ENCODE measurements at places on chromosomes 13 and 19.

GRCh38 chr19:56905631-56906150, 65.2 kb upstream of the PEG3 start:
- DNase-seq: no peak

DNA sequence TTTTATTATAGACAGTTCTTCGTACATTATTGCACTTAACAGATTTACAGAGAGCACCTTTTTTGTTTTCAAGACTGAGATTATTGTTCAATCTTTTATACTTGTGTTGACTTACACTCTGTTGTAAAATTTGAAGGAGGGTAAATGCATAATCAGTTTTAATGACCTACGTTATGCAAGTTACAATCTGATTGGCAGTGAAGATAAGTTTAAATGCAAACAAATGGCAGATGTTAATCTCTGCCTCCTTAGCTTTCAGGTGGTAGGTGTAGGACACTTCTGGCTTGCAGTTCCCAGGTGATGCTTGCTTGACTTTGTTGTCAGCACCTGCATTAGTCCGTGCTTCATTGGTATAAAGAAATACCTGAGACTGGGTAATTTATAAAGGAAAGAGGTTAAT, 424.9 kb downstream of the FGF9 start:
- no peak for DNase-seq

GRCh38 chr19:37817180-37817981, 38.0 kb upstream of the ZNF573 start:
- DNase-seq: peak; percentile 61

GRCh38 chr19:3248728-3249326, 24.4 kb downstream of the CELF5 start:
- DNase-seq: no peak

DNA sequence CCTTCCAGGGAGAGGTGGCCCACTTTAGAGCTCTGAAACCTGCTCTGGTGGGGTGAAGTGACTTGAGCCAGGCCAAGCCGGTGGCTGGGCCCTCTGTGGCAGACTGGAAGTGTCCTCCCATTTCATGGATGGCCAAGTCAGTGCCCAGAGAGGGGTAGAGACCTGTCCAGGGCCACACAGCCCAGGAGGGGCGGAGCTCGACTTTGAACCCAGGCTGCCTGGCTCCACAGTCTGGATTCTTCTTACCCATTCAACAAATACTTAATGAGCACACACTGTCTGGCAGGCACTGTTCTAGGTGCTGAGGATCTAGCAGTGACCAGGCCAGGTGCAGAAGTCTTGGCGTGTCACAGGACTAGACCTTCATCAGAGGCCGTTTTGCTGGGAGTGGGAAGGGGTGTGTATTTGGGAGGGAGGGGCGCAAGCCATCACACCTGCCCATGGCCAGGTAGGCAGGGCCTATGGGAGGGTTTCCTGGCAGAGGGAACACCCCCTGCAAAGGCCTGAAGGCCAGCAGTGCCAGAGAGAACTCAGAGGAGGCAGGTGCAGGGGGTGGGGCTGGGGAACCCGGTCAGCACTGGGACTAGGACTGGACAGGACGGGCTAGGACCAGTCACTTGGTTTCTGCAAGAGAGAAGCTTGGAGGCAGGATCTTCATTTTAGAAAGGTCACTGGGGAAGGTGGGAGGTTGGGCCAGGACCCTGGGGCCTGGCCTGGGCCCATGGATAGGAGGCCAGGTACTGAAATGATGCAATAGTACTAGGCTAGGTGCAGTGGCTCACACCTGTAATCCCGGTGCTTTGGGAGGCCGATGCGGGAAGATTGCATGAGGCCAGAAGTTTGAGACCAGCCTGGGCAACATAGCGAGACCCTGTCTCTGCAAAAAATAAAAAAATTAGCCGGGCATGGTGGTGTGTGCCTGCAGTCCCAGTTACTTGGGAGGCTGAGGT, 31.8 kb downstream of the DNM2 start:
- no peak for DNase-seq

GRCh38 chr13:102972191-102972590, 94.0 kb downstream of the SLC10A2 start:
- no peak for DNase-seq

- no peak for DNase-seq
Observed at GRCh38 chr13:105008604-105009003, 1526.9 kb downstream of the EFNB2 start.

DNA sequence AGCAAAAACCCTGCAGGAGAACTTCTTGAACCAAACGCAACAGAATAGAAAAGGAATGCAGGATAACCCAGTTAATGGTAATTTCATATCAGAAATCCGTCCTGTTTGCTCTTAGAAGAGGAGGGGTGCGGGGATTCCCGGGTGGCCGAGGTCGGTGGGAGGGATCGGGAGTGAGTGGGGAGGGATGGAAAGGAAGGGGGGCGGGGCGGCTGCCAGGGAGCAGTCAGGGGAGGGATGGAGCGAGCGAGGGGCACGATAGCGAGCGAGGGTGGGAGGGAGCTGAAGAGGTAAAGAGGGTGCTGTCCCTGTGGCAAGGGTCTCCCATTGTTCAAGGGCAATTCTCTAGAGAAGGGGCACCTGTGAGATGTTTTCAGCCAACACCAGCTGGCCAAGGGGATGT, 26.5 kb downstream of the CD177 start:
- no peak for DNase-seq

GRCh38 chr13:48580896-48581295, 48.0 kb upstream of the RCBTB2 start:
- no peak for DNase-seq

DNA sequence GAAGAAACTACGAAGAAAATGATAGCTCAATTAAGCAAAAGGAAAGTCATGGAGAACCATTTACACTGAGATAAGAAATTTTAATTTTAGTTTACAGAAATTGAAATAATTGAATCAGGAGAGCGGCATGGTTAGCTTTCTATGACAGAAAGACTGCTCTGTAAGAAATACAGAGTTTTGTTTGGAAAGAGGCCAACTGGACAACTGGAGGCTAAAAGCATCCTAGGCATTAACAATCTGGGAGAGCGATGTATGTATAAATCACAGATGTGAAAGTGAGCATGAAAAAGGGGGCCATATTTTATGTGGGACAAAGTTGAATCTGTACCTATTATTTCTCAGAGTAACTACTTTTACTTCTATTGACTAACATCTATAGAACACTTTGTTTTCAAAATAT, 1608.8 kb upstream of the PCDH20 start:
- DNase-seq: no peak

DNA sequence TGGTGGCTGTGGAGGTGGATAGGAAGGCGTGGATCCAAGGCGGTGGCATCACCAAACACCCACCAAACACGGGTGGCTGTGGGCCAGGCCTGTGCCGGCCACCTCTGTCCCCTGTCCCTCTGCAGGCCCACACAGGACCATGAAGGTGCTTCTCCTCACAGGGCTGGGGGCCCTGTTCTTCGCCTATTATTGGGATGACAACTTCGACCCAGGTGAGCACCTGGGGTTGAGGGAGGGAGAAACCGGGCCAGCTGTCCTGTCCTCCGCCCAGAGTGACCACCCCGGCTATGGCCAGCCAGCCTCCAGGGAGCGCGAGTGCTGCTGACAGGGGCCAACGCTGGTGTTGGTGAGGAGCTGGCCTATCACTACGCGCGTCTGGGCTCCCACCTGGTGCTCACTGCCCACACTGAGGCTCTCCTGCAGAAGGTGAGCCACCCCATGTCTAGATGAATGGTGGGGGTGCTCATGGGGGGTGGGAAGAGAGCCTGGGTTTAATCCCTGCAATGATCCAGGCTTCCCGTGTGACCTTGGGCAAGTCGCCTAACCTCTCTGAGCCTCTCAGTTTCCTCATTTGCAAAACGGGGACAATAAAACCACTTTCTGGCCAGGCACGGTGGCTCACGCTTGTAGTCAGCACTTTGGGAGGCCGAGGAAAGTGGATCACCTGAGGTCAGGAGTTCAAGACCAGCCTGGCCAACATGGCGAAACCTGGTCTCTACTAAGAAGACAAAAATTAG, 4.0 kb downstream of the HSD11B1L start:
- no peak for DNase-seq

- DNase-seq: peak; percentile 94
Observed at GRCh38 chr19:20999731-21000352, 20.6 kb upstream of the ZNF430 start.

GRCh38 chr13:22286338-22286737, 615.5 kb downstream of the FGF9 start:
- no peak for DNase-seq

GRCh38 chr13:21234526-21234925, 58.1 kb downstream of the MRPL57 start:
- no peak for DNase-seq

DNA sequence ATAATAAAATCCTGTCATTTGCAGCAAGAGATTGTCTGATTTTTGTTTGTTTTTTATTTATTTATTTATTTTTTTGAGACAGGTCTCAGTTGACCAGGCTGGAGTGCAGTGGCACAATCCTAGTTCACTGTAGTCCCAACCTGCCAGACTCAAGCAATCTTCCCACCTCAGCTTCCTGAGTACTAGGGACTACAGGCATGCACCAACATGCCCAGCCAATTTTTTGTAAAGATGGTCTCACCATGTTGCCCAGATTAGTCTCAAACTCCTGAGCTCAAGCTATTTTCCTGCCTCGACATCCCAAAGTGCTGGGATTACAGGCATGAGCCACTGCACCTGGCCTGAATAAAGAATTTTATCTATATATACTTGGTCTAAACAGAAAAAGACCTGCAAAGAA, 17.6 kb downstream of the ZNF233 start:
- no peak for DNase-seq

DNA sequence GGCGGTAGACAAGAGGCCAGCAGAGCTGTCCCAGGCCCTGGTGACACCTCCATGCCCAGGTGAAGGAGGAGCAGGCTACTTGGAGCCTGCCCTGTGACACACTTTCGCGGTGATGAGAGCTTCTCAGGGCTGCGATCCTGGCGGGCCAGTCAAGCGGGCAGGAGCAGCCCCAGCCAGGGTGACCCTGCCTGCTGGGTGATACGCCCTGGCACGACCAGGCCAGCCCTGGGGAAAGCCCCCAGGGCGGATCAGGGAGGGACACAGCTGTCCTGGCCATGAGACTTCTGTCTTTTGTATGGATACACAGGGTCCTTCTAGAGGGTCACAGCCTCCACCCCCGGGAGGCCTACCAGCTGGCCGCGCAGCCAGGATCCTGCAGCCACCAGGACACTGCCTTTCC, 13.1 kb downstream of the DNM2 start:
- DNase-seq: no peak

GRCh38 chr19:347946-348861, 3.6 kb upstream of the MIER2 start:
- no peak for DNase-seq

- peak; percentile 95 for DNase-seq
Observed at GRCh38 chr19:1040476-1041271, 767 bp downstream of the ABCA7 start.

DNA sequence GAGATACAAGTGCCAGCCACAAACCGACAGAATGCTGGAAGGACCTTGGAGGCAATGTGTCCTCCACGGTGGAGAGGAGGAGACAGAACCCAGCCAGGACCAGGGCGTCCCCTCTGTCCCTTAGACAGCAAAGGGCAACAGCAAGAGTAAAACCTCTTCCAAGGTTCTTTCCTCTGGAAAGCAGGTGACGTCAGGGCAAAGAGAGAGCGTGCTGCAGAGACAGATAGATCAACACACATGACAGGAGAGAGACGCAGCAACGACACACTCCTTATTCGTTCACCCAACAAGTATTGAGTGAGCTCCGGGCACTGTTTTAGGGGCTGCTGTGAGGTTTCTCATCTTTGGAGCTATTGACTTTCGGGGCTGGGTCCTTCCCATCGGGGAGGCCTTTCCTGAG, 1.3 kb upstream of the GALP start:
- DNase-seq: no peak

DNA sequence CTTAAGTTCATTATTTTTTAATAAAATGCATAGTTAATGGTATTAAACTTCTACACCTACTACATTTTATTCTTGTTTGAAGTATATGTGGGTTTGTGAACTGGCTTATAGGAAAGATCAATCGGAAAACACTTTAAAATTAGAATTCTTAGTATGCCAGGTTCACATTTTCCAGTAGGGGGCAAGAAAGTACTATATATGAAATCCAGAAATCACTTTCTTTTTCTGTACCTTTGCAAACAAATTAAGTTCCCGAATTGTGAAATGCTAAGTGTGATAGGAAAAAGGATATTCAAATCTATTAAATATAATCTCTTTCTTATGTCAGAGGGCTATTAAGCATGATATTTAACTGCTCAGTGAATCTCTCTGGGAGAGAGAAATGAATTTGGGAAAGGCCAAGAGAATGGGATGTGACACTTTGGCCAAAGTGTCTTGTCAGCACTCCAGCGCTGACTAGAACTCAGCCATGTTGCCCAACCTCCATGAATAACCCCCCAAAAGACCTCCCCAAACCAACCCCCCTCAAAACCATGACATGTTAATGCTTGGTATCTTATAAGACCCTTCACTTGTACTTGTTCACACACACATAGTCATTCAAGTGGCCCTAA, 122.6 kb upstream of the SLC10A2 start:
- DNase-seq: no peak

DNA sequence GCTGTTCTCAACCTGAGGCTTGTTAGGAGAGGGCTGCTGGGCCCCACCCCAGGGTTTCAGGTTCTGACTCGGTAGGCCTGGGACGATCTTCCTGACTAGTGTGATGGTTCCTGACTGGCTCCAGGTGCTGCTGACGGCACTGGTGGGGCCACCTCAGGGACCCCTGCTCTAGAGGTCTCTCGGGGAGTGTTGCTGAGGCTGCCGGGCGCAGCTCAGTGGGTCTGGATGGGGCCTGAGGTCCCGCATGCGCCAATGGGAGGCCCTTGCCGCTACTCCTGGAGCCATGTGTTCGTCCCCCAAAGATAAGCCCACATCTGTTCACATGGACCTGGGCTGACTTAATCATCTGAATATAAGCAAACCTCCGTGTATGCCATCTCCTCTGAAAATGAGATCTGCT, 133.0 kb downstream of the ATP11A start:
- no peak for DNase-seq

DNA sequence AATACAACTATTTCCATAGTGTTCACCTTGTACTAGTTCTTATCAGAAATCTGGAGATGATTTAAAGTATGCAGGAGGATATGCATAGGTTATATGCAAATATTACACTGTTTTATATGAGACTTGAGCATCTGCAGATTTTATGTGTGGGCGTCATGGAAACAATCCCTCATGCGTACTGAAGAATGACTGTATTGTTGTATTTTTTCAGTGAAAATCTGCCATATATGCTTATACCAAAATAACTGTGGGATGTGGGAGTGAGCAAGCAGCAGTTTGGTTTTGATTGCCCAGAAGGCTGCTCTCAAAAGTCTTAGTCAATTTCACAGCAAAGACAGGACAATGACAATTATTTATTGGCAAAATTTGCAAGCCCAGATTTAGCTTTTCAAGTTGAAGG, 238.8 kb upstream of the PCDH20 start:
- DNase-seq: no peak

DNA sequence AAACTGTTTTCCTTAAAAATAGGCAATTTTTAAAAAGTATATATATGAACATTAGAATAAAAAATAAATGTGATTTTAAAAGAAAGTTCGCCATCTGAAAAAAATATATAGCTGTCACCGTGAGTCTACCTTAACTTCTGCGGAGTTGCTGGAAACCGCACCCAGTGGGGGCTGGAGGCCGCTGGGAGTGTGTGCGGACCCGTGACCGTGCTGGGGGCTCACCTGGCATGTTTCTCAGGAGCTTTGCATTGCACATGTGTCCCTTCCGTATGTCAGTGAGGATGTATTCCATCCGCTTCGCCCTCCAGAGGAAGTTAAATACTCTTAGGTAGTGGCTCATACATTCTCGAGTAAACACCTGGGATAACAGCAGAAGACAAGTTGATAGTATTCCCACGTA, 71.7 kb downstream of the TUBGCP3 start:
- DNase-seq: no peak

GRCh38 chr13:39503048-39503447, 99.9 kb downstream of the LHFPL6 start:
- DNase-seq: no peak

- peak; percentile 59 for DNase-seq
Observed at GRCh38 chr19:53868091-53868891, 608 bp downstream of the MYADM start.

All from activated CD4-positive, alpha-beta T cell treated with anti-CD3 and anti-CD28 coated beads for 48 hours (primary cell).